HEK293T (cell line): ENCODE measurements at places on chromosomes 1 and 21.
A peak's percentile ranks its signal among the peaks of the same experiment; 100 is the strongest.

GRCh38 chr1:229271448-229272159 is 693 bp downstream of the RAB4A start:
- DNase-seq, result peak; percentile 52

- no peak for DNase-seq
Measured at GRCh38 chr1:46020010-46020409, 112.4 kb downstream of the PIK3R3 start.

DNA sequence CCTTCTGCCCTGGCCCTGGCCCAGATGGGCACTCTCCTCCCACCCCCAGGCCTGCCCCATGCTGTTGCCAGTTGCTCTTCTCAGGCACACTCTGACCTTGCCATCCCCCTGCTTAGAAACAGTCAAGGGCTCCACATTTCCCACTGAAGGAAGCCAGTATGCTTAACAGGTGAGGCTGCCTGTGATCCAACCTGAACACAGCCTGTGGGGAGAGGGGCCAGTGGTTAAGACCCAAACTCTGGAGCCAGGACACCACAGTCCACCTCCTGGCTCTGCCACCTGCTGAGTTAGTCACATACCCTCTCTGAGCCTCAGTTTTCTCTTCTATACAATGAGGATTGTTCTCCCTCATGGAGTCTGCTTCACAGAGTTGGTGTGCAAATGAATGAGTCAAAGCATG is 526.9 kb downstream of the MATN1 start:
- no peak for DNase-seq

DNA sequence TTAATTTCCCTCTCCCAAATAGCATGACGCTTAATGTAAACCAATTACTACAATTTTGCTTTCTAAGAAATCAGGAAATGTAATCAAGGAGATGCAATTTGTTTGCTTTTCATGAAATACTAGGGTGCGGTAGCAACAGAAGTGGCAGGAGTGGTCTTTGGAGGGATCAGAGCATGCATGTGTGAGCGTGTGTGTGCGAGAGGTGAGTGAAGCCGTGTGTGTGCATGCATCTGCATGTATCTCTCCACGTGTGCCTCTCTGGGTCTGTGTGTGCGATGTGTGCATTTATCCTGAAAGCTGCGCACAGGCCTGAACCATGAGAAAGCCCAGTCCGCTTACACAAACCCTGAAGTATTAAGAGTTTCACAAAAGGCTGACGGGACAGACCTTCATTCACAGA is 249.8 kb upstream of the C1orf174 start:
- DNase-seq, result no peak

DNA sequence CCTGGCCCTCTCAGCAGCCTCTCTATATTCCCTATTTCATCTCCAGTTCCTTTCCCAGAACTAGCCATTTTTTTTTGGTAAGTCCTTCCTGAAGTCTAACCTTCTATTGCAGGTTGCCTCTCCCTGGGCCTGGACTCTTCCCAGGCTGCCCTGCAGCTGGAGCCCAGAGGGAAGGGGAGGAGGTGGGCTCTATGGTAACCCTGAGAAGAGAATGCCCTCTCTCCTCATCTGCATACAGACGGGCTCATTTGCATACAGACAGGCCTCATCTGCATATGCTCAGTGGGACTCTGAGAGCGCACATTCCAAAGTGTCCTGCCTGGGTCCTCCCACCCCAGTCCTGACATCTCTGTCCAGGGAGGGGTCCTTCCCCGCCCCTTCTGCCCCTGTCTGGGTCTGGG is 32.7 kb downstream of the RHBG start:
- no peak for DNase-seq

DNA sequence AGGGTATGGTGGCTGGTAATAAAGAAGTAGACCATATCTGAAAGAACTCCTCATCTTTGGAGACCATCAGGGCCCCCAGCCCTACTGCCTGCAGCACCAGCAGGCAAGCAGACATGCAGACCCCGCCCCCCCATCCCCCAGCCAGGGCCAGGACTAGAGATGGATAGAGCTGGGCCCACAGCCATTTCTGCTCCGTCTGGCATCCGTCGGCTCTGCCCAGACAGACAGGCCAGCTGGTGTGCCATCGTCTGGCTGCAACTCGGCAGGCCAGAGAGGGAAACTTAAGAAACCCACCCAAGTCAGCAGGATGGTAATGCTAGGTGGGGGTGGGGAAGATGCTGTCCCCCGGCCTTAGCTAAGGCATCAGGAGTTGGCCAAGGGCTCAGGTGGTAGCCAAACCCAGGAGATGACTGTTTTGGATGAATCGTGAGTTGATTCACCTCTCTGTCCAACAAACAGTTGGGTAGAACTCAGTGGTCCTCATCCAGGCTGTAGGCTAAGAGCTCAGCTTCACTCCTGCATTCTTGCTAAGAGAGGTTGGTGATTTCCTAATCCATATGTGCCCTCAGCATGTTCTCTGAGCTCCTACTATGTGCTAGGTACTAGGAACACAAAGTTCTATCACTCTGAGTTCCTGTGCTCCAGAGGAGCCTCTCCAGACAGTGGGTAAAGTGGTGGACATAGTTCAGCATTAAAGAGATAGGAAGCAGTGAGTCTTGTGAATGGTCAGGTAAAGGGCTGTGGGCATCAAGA is 23.2 kb upstream of the TMEM222 start:
- no peak for DNase-seq

- DNase-seq, result no peak
Measured at GRCh38 chr21:44884097-44884496, 10.6 kb upstream of the PTTG1IP start.

DNA sequence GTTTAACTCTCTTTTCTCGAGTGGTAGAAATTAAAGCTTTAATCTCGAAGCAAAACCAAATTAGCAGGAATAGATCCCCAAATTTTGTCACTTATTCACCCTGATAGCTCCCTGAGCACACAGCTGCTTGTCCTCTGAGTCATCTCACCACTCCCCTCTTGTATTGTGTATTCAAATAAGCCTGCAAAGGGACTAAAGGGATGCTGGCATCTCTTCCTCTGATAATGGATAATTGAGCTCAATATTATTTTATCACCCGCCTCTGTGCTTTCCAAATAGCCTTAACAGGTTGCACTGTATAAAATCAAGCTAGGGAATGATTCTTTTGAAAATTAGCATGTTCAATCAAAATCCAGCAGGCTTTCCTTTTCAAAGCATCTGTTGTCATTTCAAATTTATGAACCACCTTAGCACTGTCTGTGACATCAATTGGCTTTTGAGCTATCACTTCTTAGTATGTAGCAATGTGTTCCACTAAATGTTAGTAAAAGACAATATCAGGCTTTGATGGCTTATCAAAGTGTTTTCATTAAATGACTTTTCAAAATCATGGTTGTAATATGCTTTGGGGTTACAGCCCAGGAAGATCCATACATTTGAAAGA is 561.6 kb downstream of the PLA2G4A start:
- no peak for DNase-seq

DNA sequence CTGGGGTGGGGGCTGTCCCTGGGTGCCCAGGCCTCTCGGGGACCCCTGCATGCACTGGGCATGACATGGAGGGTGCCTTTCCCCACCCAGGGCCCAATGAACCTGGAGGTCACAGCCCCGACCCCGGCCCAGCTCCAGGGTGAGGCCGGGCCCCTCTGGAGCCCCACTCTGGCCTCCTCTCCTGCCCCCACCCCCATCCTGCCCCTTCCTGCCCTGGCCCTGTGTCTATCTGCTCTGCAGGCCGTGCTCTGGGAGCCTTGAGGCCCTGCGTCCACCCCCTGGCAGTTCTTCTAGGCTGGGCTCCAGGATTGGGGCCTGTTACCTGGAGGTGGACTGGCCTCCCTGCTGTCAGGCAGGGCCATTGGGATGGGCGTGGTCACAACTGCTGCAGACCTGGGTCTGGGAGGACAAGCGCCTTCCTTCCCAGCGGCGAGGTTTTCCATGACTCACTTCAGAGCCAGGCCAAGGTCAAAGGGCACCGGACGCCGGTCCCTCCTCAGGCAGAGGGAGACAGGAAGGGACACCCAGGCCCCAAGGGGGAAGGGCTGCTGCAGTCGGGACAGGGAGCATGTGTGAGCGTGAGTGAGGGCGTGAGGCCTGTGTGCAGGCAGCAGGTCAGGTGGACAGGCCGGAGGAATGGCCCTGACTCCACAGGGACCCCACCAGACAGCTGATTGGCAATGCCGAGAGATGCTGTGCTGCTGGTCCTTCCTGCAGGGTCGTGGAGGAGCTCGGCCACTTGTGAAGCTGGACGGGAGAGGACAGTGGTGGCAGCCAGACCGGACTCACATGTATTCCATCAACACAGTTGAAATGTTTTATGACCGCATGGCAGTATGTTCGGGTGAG is 31.1 kb upstream of the POFUT2 start:
- DNase-seq, result no peak

GRCh38 chr1:231072502-231073094 is 32.5 kb upstream of the FAM89A start:
- no peak for DNase-seq

DNA sequence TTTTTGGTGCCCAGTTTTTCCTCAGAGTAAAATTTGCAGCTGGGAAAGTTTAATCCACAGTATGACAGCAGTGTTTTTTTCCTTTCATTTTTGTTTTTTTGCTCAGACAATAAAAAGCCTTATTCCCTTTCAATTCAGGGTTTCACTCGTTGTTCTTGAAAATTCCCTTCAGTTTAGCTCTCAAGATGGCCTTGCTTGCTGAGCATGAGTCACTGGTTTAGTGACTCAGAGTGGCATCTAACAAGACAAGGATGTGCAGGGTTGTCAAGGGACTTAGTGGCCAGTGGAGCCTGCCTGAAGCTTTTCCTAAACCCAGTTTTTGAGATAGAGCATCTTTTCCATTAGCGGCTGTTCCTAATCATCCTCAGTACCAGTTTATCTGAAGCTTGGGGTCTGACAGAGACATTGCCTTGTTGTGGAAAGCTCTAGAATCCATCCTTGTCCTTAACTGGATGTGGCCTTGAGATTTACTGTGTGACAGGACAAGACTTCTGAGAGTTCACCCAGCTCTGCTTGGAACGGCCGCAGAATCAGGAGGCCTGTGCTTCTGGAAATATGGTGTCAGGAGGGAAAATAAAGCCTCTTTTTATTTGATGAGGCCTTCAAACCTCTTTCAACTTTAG is 48.4 kb upstream of the DNAJC6 start:
- DNase-seq, result no peak

DNA sequence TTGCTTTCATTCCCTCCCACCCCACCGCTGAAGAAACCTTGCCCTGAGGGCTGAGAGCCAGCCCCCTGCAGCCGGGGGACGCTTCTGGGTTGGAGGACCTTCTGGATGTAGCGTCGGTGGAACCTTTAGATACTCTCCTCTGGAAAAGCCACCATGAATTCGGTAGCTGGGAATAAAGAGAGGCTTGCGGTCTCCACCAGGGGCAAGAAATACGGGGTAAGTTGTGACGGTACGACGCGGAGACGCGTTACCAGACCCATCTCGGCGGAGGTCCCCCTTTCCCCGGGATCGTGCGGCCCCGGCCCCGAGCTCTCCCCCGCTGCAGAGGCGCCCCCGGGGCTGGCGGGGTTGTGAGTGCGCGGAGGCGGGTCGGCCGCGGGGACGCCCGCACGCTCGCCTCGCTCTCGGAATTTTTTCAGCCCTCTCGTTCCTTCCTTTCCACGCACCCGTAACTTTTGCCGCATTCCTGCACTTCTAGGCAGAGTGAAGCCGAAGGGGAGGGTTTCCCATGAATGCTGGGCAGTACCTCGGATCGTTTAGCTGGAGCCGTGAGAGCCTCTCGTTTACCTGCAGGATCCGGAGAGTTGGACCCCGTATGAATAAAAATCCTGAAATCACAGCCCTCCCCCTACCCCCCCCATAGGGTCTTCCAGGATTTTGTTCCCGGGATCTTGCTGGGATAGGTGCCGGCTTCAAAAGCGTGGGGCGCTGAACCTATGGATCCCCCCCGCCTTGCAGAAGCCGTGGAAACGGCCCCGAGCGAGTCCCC is 671 bp downstream of the KIF26B start:
- DNase-seq, result peak; percentile 13

- no peak for DNase-seq
Measured at GRCh38 chr1:201213106-201213770, 22.6 kb downstream of the IGFN1 start.

DNA sequence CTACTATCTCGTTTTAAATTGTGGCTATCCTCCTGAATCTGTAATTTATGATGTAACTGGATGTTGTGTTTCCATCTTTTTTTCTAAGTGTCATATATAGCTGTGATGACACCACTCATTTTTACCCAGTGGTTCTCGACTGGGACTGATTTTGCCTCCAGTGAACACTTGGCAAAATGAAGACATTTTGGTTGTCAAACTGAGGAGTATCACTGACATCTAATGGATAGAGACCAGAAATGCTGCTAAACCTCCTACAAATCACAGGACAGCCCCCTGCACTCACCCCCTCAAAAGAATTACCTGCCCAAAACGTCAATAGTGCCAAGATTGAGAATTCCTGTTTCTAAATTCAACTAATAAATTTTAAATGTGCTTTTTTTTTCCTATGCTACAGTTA is 1.9 kb downstream of the TRMT13 start:
- no peak for DNase-seq

- no peak for DNase-seq
Measured at GRCh38 chr1:98030976-98031375, 110.1 kb upstream of the DPYD start.

- no peak for DNase-seq
Measured at GRCh38 chr1:93672069-93672468, 9.6 kb downstream of the BCAR3 start.

- DNase-seq, result no peak
Measured at GRCh38 chr1:204213668-204214662, at the start of gene GOLT1A. Gene GOLT1A (minus strand): TSS chr1:204213988. CDS start chr1:204213906, 82 bp downstream.

- DNase-seq, result no peak
Measured at GRCh38 chr1:76939050-76939816, 72.0 kb downstream of the ST6GALNAC5 start.

- DNase-seq, result no peak
Measured at GRCh38 chr1:158286487-158286886, 3.2 kb upstream of the CD1C start.

GRCh38 chr1:151547900-151548230 is 7.8 kb downstream of the TUFT1 start:
- no peak for DNase-seq

DNA sequence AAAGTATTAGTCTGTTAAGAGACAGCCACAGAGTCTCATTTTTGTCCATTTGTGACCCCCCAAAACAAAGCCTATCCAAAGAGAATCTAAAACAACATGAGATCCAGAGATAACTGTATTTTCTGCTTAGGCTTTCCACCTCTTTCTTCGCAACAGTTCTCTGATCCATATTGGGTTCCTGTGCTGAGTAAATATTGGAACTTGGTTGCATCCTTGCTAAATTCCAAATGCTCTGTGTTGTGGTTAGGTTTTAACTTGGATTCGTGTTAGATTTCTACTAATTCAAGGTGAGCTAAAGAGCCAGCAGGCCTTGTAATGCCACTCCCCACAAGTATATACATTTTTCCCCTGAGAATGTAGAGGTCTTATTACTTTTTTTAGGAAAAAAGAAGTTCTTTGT is 29.2 kb downstream of the FMO1 start:
- DNase-seq, result no peak

DNA sequence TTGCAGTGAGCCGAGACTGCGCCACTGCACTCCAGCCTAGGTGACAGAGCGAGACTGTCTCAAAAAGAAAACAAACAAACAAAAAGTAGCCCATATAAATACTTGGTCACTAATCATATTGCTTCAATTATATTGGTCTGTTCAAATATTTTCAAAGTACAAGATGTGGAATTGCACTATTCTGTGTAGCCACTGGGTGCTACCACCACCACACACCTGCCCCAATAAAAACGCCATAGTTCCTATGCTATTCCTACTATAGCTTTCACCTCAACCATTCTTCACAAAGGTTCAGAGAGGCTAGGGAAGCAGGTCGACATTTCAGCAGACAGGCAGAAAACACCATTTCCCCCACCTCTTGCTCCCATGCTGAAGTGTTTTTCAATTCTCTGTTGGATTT is 16.7 kb downstream of the NDC1 start:
- DNase-seq, result no peak

- DNase-seq, result no peak
Measured at GRCh38 chr1:212060632-212061472, 25.3 kb downstream of the DTL start.
